ENCODE measurements at places on chromosomes 13 and 19. TPM values are rescaled to one million over a fixed set of nuclear protein-coding genes. Genes with fewer than 3 reads are reported as not detected.

The TEX26 gene
- total RNA-seq, result not detected

The B3GNT3 gene
- total RNA-seq, result 4.3 TPM

The SPACA4 gene
- 3.6 TPM for total RNA-seq

- peaks cover 21% of the 10 kb centered on the region for H3K4me1 ChIP-seq
- no peak overlapping the region for H3K27ac ChIP-seq
- no peak overlapping the region for H3K4me3 ChIP-seq
- no peak for DNase-seq
Observed at GRCh38 chr19:50928831-50929230, 17.6 kb upstream of the KLK4 start.

DNA sequence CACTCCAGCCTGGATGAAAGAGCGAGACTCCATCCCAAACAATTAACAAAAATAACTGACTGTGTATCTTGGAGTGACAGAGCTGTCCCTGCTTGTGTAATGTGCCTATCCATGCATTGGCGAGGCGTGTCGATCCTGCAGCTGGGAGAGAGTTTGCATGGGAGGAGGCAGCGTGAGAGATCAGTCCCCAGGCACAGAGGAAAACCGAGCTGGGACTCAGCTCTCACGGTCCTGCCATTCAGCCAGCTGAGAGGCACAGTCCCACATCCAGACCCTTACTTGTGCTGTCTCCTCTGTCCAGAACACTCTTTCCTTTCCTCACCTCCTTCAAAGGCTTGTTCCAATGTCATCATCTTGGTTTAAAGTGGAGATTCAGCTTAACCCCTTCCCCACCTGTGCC, 11.9 kb upstream of the SULT2B1 start:
- H3K4me3 ChIP-seq, result no peak overlapping the region
- no peaks in the 10 kb centered on the region for H3K27me3 ChIP-seq
- no peak overlapping the region for H3K27ac ChIP-seq
- peaks cover 21% of the 10 kb centered on the region for H3K4me1 ChIP-seq

GRCh38 chr13:34772881-34773280, 169.2 kb upstream of the NBEA start:
- H3K4me1 ChIP-seq, result no peaks in the 10 kb centered on the region
- H3K4me3 ChIP-seq, result no peak overlapping the region
- no peaks in the 10 kb centered on the region for H3K36me3 ChIP-seq
- H3K27me3 ChIP-seq, result no peaks in the 10 kb centered on the region

- no peaks in the 10 kb centered on the region for H3K27me3 ChIP-seq
- H3K4me1 ChIP-seq, result no peaks in the 10 kb centered on the region
- no peak for DNase-seq
- H3K27ac ChIP-seq, result no peak overlapping the region
Observed at GRCh38 chr13:52053460-52053859, 29.0 kb downstream of the UTP14C start.

GRCh38 chr13:49890376-49890775, 45.8 kb downstream of the SPRYD7 start:
- no peak for DNase-seq
- no peaks in the 10 kb centered on the region for H3K4me1 ChIP-seq
- no peaks in the 10 kb centered on the region for H3K36me3 ChIP-seq
- H3K4me3 ChIP-seq, result no peak overlapping the region

DNA sequence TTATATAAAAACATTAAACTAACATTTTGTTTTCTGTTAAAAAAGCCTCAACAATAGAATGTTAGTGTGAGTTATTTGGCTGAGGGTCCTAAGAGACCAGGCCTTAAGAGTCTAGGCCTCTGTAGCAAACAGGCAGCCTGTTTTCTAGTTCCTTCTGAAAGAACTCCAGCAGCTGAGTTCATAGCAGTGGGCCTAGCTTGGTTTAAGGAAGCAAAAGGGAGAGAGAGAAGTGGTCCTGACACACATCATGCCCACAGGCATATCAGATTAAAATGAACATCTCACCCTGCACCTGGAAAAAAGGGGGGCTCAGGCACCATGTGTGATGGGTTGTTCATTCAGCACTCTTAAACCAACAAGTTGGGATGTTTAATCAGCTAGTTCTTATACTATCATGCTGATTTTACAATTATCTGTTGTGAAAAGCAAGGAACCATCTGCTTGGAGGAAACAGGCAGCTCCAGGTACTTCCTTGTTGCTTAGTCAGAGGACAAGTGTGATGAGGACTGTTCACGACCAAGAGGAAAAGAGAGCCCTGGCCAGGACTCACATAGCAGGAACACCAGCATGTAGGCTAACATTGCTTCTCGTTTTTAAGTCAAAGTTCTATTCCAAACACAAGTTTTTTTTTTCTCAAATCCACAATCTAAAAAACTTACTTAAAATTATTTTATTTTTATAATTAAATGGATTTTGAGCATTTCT, 81.3 kb upstream of the FRY start:
- DNase-seq, result no peak
- peak overlapping the region; percentile 55 for H3K27ac ChIP-seq
- peaks cover 18% of the 10 kb centered on the region for H3K4me1 ChIP-seq

GRCh38 chr13:26575244-26575643, 17.8 kb downstream of the WASF3 start:
- H3K4me1 ChIP-seq, result no peaks in the 10 kb centered on the region
- no peak for DNase-seq
- no peak overlapping the region for H3K4me3 ChIP-seq

- peaks cover 14% of the 10 kb centered on the region for H3K27me3 ChIP-seq
- peaks cover 11% of the 10 kb centered on the region for H3K4me1 ChIP-seq
- no peak overlapping the region for H3K4me3 ChIP-seq
Observed at GRCh38 chr13:76982061-76982460, 9.8 kb upstream of the CLN5 start.

GRCh38 chr13:26473571-26474230, 83.8 kb upstream of the WASF3 start:
- H3K27ac ChIP-seq, result no peak overlapping the region
- H3K4me3 ChIP-seq, result no peak overlapping the region
- no peaks in the 10 kb centered on the region for H3K27me3 ChIP-seq
- no peaks in the 10 kb centered on the region for H3K36me3 ChIP-seq

- no peak overlapping the region for H3K4me3 ChIP-seq
- no peaks in the 10 kb centered on the region for H3K27me3 ChIP-seq
- peaks cover 35% of the 10 kb centered on the region for H3K36me3 ChIP-seq
- H3K27ac ChIP-seq, result peak overlapping the region; percentile 59
- peaks cover 50% of the 10 kb centered on the region for H3K4me1 ChIP-seq
- DNase-seq, result peak; percentile 85
Observed at GRCh38 chr19:46351241-46352041, 4.6 kb downstream of the PPP5C start.

All from suprapubic skin (tissue), 4 donors.